Erythroblast (primary cell): ENCODE measurements at places on chromosomes 2 and 18.

- DNase-seq: no peak
Observed at GRCh38 chr2:929011-929735, 21.5 kb upstream of the SNTG2 start.

DNA sequence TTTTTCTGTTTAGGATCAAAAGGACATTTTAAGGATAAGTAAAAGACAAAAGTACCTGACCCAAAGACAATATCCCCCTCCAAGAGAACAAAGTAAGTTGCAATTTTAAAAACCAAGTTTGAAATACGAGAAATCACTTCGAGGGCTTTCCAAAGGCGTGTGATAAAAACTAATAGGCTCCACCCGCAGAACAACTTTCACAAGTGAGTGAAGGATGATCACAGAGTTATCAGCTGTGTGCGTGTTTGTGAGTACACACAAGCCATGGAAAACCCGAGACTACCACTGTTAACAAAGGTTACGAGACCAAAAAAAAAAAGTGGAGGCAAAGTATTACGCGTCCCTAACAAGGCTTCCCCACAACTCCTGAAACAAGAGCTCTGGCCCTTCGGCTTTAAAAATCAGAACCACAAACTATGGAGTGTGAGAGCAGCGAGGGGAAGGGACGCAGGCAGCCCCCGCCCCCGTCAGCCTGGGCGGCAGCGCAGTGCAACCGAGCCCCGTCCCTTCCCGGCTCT is 719 bp downstream of the SMAD2 start:
- DNase-seq: peak; percentile 77

DNA sequence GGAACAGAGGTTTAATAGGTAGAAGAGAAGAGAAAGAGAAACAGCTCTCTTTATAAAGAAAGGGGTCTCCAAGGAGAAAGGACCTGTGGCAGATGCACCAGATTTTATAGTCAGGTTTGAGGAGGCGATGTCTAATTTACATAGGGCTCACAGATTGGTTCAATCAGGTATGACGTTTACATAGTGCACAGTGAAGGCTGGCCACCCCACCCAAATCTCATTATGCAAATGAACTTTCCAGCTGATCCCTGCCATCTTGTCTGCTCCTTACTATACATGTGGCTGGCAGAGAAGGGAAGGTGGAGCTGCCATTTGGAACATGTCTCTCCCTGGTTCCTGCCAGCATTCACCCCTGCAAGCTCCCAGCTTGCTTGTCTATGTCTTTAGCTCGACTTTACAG is 557.8 kb downstream of the SUCLG1 start:
- DNase-seq: no peak

DNA sequence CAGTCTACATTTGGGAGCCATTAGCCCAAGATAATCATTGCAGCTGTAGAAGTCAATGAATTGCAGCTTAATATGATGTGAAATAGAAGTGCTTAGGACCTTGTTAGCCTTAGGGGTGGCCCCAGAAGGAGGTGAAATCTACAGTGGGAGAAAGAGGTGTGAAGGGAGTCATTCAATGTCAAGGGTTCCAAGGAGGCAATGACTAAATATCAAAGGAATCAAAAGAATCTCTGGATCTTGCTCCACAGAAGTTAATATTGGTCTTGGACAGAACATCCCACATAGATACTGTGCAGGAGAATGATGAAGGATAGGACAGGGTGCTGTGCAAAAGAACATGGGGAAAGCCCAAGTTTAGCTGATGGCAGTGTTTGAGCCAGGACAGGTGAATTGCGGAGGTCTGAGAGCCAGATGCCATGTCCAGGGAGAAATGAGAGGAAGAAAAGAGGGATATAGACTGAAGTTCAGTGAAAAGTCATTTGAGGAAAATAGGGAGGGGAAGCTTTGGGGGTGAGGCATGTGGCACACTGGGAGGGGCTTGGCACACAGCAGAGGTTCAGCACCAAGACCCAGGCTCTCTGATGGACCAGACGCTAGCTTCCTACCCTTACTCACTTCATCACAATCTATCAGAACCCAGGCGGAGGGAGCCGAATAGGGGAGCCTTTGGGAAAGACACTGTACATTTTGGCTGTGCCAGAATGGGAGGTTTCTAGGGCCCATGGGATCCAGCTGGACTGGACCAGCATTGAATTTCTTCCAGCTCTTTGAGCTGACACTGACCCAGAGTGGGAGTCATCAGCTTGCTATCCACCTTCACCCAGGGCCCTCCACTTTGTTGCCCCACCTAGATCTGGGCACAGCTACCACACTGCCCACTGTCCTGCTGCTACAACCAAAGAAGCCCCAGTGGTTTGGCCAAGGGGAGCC is 2.2 kb downstream of the IL1F10 start:
- DNase-seq: no peak

DNA sequence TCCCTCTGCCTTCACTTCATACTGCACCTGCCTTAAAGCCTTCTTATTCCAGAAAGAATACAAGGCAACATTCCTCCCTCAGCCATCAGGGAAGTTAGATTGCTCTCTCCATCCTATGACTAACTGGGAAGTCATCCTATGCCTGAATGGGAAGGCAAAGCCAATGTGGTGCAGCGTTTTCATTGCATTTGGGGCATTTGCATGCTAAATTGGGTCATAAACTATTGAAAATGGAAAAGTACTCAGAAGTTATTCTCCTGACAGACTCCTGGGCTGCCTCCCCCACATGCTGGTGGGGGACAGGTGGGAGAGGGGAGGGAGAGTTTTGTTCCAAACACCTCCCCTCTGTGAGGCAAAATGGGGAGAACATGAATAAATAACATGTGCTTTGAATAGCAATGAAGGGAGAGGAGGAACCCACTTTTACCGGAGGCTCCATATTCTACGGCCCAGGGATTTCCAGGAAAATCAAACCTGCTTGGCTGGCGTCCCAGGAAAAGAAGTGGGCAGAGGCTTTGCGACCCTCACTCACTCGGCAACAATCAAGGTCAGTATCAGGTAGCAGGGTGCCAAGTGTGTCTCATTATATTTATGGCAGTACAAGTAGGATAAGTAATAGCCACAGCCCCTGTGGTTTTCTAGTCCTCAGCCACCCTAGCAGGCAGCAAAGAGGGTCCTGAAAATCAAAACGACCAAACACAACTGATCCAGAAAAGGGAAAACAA is 84.1 kb downstream of the BOD1L2 start:
- DNase-seq: no peak

GRCh38 chr2:101842471-101842870 is 145.0 kb downstream of the MAP4K4 start:
- no peak for DNase-seq

- DNase-seq: no peak
Observed at GRCh38 chr18:28793901-28794300, 617.0 kb upstream of the CDH2 start.

DNA sequence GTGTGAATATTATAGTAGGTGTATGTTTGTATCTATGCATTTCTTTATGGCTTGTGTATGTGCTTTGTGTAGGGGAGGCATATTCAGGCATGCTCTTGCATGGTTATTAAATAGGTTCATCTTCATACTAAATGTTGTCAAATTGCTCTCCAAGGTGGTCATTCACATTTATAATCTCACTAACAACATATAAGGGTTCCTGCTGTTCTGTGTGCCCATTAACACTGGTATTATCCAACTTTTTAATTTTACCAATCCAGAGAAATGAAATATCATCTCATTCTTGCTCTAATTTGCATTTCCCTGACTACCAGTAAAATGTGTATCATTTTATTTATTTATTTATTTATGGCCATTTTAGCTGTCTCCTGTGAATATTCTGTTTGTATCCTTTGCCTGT is 29.0 kb upstream of the RPL37A start:
- no peak for DNase-seq

DNA sequence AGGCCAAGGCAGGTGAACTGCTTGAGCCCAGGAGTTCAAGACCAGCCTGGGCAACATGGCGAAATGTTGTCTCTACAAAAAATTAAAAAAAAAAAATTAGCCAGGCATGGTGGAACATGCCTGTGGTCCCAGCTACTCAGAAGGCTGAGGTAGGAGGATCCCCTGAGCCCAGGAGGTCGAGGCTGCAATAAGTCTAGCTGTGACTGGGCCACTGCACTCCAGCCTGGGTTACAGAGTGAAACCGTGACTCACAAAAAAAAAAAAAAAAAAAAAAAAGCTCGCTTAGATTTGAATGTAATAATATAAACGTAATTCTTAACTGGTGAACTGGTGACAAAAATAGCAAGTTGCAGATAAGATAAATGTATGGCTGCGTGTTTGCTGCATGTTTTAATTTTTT is 56.5 kb downstream of the TFCP2L1 start:
- DNase-seq: no peak

- DNase-seq: no peak
Observed at GRCh38 chr2:121094845-121095244, 190.2 kb downstream of the TFCP2L1 start.

DNA sequence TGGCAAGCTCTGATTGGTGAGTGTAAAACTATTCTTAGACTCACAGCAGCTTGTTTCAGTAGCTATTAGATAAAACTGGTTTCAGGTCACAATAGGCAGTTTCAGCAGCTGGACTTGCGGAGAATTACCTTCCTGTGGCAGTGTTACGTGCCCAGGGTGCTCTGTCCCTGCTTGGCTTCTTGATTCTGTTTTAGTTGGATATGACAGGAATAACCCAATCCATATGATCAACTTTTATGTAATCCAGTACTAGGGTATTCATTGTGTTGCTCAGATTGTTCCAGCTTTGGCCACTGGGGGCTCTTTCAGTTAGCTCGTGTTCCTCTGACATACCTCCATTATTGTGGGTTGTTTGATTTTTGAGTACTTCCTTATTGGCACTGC is 43.1 kb downstream of the INPP4A start:
- DNase-seq: peak; percentile 60

DNA sequence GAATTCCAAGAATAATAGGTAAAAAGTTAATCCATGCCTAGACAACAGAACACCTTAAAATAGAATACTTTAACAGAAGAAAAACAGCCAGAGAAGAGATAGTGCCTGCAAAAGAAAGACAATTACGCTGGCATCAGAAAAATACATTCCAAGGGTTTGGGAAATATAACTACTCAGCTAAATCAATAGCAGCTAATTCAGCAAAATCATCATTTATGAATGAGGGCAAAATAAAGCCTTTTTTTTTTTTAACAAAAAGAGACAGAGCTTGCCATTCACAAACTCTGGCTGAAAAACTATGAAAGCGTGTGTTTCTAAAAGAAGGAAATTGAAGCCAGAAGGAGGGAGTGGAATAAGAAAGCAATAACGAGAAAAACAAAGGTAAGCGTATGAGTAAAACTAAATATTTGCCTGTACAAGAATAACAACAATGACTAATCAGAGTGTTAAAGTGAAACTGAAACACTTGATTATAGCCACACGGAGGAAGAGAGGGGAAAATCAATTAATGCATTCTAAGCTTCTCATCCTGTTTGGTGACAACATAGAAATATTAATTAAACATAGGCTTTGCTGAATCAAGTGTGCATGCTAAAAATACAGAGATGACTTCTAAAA is 90.2 kb downstream of the EHD3 start:
- DNase-seq: no peak

- DNase-seq: no peak
Observed at GRCh38 chr2:11539317-11540147, 5.7 kb downstream of the GREB1 start.

DNA sequence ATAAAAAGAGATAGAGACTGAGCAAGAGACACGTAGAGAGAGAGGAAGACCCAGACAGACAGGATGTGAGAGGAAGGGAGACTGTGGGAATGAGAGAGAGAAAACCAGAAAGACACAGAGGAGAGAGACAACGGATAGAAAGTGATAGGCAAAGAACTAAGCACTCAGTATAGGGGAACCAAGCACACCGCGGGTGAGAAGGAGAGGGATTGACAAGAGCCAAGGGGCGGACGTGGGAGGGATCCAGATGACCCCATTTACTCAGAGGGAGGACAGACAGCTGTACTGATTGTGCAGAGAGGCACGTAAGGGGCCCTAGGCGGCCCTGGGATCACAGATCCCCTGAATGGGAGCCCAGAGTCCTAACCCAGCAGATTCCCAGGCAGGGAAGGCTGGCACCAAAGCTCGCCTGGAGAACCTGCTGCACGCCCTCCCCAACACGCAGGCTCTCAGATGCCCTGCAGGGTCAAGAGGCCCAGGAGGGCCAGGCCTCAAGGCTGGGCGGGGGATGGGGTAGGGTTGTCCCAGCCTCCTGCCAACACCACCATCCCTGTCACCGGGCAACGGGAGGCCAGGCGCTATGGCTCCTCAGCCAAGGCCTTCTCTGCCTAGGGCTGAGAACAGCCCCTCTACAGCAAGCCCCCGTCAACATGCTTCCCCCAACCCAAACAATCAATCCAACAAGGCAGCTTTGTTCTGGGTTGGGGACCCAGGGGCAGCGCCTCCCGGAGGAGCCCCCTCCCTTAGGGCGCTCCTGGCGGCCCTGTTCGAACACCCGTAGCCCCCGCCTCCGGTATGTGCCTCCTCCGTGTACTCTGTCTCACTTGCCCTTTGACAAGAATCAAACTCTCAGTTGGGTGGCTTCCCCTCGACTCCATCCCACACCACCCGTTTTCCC is 579 bp downstream of the LOXL3 start:
- no peak for DNase-seq

DNA sequence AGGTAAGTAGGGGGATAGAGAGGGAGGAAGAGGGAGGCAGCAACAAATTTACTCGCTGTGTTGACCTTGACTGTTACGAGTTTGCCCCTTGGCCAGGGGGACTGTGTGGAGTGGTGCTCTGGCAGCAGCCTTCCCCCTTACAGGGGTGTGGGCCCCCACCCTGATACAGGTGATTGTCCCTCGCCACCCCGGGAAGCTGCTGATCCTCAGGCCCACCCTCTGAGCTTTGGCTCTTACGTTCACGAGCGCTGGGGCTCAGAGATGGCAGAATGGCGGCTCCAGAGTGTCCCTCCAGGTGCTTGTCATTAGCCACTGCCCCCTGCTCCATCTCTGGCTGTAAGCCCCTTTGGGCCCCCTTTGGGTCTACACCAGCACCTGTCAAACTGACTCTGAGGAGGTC is 88.6 kb downstream of the GLI2 start:
- no peak for DNase-seq

DNA sequence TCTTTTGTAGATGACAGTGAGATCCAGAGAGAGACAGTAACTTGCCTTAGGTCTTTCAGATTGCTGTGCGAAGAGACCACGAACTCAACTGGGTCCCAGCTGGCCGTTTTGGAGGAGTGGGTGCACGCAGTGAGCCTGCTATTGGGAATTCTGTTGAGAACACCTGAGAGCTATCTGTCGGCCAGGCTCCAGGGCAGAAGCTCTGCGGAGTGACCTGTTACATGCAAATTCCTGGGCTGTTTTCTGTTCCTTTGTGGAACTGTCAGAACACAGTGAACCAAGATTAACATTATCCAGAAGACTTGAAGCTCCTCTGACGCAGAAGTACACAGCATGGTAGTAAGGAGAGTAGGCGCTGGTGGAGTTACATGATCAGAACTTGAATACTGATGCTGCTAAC is 99.5 kb upstream of the LMAN1 start:
- DNase-seq: no peak

GRCh38 chr2:37837628-37838328 is 87.3 kb upstream of the RMDN2 start:
- DNase-seq: no peak

GRCh38 chr18:23067236-23067635 is 68.0 kb upstream of the CABLES1 start:
- no peak for DNase-seq

DNA sequence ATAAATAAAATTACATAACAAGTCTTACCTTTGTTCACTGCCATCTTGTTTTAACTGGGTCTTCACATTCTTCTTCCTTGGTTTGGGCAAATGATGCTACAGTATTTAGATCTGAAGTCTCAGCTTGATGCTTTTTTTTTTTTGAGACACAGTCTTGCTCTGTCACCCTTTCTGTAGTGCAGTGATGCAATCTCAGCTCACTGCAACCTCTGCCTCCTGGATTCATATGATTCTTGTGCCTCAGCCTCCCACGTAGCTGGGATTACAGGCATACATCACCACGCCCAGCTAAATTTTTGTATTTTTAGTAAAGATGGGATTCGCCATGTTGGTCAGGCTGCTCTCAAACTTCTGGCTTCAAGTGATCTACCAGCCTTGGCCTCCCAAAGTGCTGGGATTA is 53.2 kb upstream of the MAT2A start:
- DNase-seq: no peak
